Stimulated activated CD8-positive, alpha-beta memory T cell treated with anti-CD3 and anti-CD28 coated beads, Interleukin-7, amount 100 ng/mL, for 4 hours (primary cell): ENCODE measurements at places on chromosomes 6 and 20.

GRCh38 chr20:63934271-63935068, 21.7 kb downstream of the UCKL1 start:
- DNase-seq = no peak

DNA sequence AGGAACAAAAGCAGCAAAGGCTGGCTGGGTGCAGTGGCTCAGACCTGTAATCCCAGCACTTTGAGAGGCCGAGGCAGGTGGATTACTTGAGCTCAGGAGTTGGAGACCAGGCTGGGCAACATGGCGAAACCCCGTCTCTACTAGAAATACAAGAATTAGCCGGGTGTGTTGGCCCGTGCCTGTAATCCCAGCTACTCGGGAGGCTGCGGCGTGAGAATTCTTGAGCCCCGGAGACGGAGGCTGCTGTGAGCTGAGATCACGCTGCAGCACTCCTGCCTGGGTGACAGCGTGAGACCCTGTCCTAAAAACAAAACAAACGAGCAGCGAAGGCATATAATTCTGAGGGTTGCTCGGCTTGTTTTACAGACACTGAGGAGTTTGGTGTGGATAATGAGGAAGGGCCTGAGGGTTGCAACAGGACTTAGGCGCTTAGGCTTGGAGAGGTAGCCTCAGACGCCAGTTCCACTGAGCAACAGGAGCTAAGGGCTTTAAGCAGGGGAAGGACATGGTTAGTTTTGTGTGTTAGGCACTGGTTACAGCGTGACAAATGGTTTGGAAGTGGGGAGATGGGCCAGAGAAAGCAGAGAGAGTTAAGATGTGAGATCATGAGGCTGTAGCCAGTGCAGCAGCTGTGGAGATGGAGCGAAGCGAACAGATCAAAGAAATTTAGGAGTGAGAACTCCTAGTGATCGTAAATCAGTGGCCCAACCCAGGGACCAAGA, 1.2 kb downstream of the MYH7B start:
- DNase-seq = no peak

GRCh38 chr6:84082689-84083265, 49.2 kb downstream of the MRAP2 start:
- DNase-seq = no peak

- DNase-seq = no peak
Observed at GRCh38 chr6:135962731-135963130, 111.2 kb downstream of the PDE7B start.

DNA sequence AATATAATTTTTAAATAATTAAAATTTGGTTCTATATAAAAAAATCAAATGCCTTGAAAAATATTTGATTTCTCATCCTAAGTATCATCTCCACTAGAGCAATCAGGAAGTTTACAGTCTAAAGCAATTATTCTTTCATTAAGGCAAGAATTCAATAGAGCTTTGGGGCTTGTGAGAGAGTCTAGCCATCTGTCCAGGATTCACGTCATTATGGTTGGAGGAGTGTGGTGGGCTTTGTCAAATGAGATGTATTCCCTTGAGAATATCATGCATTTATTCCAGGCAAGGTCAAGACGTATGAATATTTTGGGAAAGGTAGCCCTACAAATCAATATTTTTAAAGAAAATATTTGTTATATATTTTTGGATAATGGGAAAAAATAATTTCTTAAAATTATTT, 132.4 kb downstream of the ELOVL4 start:
- no peak for DNase-seq
